IPS-NIHi11 (cell line): ENCODE measurements at places on chromosomes 3 and 15.
A peak's percentile ranks its signal among the peaks of the same experiment; 100 is the strongest.

DNA sequence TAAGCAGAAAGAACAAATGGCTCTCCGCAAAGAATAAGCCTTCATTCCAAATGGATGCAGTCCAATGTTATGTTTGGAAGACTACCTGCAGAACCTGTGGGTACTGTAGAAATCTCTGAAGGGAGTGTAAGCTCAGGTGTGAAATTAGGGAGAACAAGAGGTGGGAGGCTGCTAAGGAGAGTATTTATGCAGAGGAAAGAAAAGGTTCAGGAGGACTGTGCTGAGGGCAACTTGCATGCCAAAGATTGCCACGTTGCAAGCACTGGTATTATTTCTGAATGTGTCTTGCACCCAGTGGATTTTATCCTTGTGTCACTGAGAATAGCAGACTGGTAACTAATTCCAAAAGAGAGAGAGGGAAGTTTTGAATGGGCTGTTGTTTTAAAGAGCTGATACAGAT lies 144.1 kb downstream of the ITPR1 start:
- no peak for DNase-seq

DNA sequence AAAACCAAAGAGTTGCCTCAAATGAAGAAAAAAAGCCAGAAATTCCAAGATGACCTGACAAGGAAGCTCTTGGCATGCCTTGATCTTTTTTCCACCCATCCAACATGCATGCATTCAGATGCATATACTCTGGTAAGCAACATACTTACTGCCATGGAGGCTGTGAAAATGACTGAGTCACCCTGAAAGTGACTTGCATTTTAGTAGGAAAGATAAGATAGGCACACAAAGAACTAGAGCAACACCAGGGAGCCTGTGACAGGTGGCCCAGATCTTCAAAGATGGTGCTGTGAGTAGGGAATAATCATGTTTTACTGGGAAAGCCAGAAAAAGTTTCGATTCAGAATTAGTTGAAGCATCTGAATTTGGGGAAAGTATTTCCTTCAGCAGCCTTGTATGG lies 185.1 kb upstream of the SLCO3A1 start:
- no peak for DNase-seq

DNA sequence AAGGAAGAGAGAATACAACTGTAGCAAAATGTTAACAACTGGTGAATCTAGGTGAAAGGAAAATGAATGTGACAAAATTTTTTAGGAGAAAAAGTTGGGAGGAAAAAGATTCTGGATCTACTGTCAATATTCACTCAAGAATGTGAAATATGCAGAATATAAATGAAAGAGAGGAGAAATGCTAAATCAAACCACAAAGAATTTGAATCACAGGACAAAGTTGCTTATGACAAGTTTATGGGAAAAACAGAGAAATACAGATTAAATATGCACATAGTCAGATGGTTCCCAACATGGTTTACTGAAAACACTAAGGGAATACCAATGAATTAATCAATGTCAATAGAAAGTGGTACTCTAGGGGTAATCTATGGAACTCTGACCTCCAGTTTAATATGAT lies 27.6 kb downstream of the C3orf33 start:
- no peak for DNase-seq

GRCh38 chr15:70826634-70827033 lies 27.3 kb downstream of the LARP6 start:
- peak; percentile 29 for DNase-seq

GRCh38 chr15:71106802-71107500 lies 8.3 kb upstream of the THSD4 start:
- DNase-seq = no peak

DNA sequence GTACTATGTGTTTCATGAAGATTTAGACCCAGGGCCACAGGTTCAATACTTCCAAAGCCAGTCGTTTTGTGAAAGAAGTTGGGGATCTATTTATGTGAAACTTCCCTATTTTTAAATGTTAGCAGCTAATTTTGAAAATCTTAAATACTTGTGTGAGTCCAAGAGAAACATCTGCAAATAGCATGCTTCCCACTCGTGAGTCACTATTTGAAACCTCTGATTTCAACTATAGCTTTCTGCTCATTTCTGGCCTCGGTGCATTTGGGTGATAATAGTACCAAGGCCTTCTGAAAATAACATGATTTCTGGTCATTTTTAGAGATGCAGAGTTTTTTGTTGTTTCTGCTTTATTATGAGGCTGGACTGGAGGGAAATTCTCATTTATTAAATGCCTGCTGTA lies 110.0 kb downstream of the OPA1 start:
- DNase-seq = no peak
